CD4-positive, alpha-beta T cell treated with Interleukin-6 at 100 ng/mL for 8 hours (primary cell): ENCODE measurements at places on chromosomes 4 and X.
A peak's percentile ranks its signal among the peaks of the same experiment; 100 is the strongest.

DNA sequence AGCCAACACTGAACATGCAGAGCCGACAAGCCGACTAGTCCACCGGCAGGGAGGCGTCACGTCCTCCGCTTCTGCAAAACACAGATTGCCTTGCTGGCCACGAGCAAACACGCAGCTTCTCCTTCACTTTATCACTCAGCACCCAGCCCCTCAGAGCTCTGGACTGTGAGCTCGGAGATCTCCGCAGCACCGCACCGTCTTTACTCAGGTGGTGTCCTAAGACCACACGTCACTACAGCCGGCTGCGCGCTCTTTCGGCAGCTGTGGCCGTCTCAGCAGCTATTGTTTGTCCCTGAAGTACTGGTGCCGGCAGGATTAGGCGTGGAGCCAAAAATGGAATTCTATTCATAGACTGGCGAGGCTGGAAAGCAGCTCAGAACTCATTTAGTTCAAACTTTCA lies 72.0 kb downstream of the FAT1 start:
- DNase-seq, result no peak

DNA sequence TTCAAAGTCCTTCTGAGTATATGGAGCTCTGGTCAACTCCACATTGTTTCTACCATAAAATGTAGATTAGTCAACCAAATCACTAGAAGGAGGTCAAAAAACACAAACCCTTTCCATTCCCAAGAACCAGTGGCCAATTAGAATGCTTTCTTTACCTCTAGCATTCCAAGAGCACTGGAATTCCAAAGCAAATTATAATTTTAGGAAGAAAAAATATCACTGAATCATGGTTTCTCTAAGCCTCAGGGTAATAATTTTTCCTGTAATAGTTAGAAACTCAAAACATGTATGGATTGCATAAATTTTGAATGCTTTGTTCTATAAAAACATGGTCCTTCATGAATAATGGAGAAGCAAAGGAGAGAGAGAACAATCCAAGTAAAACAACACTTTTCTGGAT lies 39.5 kb downstream of the LEF1 start:
- DNase-seq, result no peak

DNA sequence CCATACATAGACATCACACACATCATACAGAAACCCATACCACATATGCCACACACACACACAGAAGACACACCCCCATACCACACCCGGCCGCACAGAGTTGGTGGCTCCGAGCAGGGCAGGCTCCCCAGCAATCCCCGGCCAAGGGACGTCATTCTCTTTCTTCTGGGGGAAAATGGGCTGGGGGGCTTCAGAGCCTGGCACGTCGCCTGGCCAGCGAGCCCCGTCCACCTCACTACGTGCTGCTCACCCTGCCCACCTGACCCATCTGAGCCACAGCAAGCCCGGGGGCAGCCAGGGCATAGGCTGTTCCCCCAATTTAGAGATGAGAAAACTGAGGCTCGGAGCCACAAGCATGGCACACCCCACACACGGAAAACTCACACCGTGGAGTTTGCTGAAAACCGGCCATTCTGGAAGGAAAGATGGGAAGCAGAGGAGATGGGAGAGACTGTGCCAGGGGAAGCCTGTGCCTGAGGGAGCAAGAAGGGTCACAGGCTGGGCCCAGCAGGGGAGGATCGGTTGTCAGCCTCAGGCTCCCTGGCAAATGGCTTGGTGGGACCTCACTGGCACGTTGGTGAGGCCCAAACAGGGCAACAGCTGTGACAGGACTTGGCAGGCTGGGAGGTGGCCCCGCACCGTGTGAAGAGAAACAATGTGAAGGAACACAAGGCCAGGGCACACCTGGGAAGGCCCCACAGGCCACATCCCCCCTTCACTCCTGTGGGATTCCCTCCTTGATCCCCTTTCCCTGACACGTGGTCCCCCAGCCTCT lies 73.2 kb downstream of the JAKMIP1 start:
- DNase-seq, result no peak

DNA sequence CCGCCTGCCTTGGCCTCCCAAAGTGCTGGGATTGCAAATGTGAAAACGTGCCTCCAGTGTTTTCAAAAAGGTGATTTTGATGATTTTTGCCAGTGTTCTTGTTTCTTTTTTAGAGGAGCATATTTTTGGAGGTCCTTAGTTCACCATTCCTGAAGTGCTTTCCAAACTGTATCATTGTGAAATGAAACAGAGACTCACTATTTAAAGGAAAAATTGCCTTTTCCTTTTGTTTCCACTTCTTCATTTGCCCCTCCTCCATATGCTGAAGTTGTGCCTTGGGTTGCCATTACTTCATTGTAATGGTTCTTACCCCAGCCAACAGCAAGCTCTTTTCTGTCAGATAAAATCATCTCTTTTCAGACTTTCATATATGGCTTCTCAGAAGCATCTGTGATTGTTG lies 164.4 kb downstream of the FNIP2 start:
- DNase-seq, result no peak

DNA sequence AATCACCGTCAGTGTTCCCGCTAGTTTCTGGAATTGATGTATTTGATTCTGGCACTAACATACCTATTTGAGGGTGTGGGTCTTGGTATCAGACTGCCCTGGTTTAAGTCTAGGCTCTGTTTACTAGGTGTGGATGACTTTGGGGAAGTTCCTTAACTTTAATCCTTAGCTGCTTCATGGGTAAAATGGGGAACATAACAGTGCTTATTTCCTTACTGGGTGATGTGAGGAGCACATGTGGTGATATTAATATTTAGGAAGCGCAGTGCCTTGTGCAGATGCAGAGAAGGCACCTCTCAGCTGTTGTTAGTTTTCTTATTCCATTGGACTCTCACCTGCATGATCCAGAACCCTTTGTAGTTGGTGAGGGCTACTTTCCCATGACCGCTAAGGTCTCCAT lies 17.1 kb downstream of the RNF4 start:
- no peak for DNase-seq

DNA sequence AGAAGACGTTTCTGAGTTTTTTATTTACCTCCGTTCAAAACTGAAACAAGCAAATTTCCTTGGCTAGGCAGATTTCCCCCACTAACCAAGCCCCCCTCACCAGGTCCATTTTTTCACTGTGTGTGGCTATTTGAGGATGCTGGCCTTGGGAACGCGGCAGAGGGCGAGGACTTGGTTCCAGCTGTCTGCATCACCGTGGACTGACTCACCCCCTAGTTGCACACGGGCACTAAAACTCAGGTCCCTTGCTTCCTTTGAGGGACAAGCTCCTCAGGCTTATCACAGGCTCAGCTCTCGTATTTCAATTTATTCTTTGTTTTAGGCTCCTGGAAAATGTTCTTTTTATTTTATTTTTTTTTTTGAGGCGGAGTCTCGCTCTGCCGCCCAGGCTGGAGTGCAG lies 8.4 kb upstream of the MTNR1A start:
- DNase-seq, result no peak

- DNase-seq, result no peak
These were observed 50.5 kb downstream of the DCHS2 start for GRCh38 chr4:154441124-154441523.

- DNase-seq, result peak; percentile 59
These were observed 1.3 kb upstream of the PIM2 start for GRCh38 chrX:48919947-48920717.

GRCh38 chr4:40066651-40067050 lies 10.0 kb downstream of the N4BP2 start:
- no peak for DNase-seq

GRCh38 chrX:130267956-130268448 lies 697 bp downstream of the ZNF280C start:
- DNase-seq, result no peak

DNA sequence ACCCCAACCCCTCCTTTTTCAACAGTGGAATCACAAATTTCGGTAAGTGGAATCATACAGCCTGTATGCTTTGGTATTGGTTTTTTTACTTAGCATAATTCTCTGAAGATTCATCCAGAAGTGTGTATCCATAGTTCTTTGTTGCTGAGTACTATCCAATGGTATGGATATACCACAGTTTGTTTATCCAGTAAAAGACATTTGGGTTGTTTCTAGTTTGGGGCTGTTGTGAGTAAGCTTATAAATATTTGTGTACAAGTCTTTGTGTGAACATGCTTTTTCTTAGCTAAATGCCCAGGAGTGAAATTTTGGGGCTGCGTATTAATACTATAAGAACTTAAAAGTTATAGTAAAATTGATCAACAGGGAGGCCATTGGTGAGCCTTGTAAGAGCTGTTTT lies 57.5 kb upstream of the GC start:
- DNase-seq, result no peak

DNA sequence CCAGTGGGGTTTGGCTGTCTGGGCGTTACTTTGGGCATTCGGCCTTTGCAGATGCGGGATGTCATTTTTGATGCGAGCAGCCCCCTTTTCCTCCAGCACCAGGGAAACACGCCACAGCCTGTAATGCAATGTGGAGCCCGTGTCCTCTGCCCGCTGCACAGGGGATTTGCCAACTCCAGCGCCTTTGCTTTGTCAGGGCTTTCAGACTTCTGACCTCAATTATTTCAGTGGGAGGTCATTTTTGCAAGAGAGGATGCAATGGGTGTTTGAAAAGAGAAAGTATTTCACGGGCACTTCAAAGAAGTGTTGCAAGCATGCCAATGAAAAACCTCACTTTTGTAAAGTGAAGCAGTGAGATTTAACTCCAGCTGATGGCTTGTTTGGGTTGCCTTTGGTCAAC lies 11.5 kb downstream of the CLCN4 start:
- DNase-seq, result no peak
